Pulmonary artery endothelial cell (primary cell): ENCODE measurements at places on chromosomes 3 and 15.
A peak's percentile ranks its signal among the peaks of the same experiment; 100 is the strongest.

- DNase-seq: no peak
Observed at GRCh38 chr3:44989636-44990373, 13.8 kb downstream of the EXOSC7 start.

DNA sequence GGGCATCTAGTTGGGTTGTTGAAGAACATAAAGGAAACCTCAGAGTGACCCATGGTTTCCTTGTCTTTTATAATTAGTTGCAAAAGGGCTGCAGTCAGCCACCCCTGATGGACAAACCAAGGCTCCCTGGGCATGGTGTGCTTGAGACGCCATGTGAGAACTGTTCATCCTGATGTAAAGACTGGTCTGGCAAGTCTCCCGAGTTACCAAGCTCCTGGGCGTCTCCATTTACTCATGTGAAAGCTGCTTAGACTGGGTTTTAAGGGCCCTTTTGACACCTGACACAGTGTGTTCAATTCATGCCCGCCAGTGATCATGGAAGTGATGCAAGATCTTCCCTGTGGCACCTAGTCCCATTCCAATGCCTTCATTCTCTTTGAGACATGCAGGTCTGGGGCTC, 49.4 kb downstream of the GRK7 start:
- DNase-seq: no peak

GRCh38 chr15:100686021-100686724, 83.8 kb downstream of the ASB7 start:
- no peak for DNase-seq

DNA sequence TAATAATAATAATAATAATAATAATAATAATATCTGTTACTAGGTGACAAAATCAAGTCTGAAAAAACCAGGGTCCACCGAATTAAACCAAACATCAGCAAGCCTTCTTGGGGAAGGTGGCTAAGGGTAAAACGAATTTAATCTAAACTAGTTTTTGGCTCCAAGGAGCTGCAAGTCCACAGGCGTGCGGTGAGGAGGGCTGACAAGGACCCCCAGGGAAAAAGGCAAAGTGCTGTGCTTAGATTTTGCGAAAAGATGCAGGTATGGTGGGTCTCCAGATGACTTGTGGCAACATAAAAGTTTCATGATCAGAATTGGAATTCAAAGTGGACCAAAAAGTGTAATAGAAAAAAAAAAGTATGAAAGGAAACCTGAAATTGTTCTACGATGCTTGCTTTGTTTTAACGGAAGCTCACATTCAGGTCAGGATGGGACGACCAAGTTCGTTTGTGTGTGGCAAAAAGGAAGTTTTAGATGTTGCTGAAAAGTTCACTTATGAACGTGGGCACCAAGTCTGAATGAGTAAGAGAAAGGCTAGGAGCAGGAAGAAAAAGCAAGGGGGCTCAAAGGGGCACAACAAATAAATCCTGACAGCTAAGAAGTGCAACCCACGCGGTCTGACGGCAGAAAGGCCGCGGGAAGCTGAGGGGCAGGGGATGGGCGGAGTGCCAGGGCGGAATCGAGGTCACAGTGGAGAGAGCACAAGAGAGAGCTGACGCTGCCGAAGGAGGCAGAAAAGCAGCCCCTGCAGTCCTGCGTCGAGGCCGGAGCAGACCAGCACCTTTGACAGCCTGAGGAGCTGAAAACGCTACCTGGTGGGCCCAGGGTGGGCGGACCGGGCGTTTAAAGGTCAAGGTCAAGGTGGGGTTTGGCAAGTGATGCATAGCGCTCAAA, 1.1 kb downstream of the WDR82 start:
- peak; percentile 43 for DNase-seq

DNA sequence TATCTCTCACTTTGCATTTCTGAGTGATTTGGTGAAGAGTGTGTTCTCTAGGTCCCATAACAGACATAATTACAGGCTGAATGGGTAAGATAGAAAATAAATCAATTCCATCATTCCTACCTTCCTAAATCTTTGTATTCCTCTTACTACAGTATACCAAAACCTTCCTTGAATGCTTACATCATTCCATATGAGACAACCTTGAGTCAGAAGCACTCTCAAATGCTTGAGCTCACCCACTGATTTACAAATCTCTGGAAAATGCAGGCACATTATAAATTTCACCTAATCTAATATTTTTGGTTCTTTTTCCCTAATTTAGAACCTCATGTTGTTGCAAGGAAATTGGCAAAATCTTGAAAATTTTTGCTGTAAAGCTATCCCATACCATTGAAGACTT, 239.1 kb downstream of the CBLB start:
- DNase-seq: no peak

DNA sequence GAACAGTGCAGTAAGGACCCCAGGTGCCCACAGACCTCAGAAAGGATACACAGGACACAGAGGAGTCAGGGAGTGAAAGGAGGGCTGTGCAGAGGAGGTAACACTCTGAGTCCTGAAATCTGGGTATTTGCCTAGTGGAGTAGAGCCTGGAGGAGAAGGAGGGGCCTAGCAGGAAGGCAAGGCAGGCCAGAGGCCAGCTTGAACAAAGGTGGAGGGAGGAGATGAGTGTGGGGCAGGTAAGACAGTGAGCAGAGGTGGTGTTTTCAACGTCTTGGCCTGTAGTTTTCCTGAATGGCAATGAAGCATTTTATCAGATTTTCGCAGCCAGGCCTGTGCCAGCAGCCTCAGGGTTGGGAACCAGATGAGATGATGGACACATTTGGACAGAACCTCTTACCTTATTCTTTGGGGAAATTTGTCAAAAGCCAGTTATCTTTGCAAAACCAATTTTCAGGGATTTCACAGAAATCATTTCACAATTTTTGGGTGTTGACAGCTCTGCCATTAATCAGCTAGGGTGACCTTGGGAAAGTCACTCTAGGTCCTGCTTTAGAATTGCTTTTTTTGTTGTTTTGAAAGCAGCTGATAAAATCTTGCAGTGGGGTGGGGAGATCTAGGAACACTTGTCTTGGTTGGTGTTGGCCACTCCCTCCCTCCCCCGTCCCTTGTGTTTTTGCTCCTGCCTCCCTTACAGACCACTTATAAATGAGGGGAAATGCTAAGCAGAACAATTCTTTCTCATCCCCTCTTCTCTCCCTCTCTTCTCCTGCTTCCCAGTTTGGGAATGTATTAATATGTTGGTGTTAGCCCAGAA, 38.4 kb downstream of the SPSB4 start:
- DNase-seq: no peak

DNA sequence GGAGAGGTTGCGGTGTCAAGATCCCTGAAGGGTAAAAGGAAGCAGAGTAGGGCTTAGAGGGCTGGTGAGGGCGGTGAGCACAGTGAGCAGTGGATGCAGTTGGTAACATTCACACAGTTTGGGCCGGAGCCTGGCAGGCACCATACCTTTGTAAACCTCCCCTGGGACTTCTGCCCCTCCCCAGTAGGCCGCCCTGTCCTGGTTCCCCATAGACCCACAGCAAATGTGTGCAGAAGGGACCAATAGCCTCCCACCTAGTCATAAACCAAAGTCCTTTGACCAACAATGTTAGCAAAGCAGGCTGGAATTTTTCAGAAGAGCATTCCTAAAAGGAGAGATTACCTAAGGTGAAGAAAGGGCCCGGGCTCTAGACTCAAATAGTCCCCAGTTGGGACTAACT, 1.7 kb upstream of the PHGR1 start:
- no peak for DNase-seq

- DNase-seq: no peak
Observed at GRCh38 chr3:49025005-49025792, 3.3 kb downstream of the NDUFAF3 start.

DNA sequence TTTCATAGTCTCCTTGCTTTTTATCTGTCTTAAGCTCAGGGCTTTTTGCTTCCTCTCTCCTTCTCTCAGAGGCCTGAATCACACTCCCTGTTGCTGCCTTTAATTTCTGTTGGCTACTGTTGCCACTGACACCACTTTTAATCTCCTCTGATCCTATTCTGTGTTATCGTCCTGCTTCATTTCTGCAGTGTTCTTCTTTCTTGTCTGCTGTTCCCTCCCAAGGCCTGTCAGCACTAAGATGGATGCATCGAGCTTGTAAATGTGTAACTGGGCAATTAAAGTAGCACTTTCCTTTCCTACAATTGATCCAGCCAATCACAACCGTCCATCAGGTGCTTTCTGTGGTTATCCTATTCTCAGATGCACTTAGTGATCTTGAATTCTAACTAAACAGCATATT, 71.3 kb upstream of the VEPH1 start:
- DNase-seq: no peak

GRCh38 chr15:31291048-31291578, 35.5 kb upstream of the KLF13 start:
- no peak for DNase-seq

- DNase-seq: no peak
Observed at GRCh38 chr15:78003539-78004008, 73.9 kb downstream of the TBC1D2B start.

GRCh38 chr3:45953536-45953935, 10.3 kb downstream of the CXCR6 start:
- DNase-seq: no peak

- DNase-seq: no peak
Observed at GRCh38 chr3:4748127-4748526, 231.1 kb upstream of the BHLHE40 start.

DNA sequence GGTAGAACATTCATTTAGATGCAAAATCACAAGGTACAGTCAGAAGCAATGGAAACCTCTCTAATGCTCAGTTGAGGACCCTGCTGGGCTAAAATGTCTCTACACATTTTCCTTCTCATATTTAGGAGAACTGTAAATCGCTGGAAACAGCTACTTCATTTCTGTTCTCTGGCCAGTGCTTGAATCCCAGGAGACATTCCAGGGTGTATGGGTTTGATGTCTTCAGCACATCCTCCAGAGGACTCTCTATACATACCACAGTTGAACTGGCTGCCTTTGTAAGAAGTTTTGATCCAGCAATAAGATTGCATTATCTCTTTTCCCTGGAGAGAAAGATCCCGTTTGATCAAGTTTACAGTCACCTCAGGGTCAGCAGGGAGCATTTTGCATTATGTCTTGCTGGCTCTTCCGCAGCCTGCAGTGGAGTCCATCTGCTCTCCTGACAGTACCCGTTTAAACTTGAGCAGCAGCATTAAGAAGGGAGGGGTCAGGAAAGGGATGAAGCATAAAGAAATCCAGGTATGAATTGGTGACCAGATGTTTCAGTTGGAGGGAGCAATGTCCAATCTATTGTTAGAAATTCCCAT, 676.0 kb downstream of the EPHA3 start:
- DNase-seq: no peak

DNA sequence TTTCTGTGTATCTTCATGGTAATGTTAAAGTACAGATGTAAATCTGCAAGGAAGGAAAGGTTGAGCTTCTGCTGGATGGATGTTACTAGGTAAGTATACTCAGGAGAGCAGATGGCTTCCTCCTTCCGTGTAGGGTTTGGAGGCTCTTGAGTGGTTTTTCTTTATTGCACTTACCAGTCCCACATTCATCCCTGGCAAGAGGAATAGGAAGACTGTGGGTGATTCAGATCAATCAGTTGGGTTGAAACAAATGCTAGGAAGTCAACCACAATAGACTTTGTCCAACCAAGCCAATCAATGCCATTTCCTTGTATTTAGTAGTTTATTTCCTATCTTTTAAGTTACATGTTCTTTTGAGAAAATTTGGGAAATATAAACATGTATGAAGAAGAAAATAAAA, 26.6 kb downstream of the MYZAP start:
- no peak for DNase-seq

- no peak for DNase-seq
Observed at GRCh38 chr3:128433837-128434165, 32.9 kb downstream of the DNAJB8 start.

DNA sequence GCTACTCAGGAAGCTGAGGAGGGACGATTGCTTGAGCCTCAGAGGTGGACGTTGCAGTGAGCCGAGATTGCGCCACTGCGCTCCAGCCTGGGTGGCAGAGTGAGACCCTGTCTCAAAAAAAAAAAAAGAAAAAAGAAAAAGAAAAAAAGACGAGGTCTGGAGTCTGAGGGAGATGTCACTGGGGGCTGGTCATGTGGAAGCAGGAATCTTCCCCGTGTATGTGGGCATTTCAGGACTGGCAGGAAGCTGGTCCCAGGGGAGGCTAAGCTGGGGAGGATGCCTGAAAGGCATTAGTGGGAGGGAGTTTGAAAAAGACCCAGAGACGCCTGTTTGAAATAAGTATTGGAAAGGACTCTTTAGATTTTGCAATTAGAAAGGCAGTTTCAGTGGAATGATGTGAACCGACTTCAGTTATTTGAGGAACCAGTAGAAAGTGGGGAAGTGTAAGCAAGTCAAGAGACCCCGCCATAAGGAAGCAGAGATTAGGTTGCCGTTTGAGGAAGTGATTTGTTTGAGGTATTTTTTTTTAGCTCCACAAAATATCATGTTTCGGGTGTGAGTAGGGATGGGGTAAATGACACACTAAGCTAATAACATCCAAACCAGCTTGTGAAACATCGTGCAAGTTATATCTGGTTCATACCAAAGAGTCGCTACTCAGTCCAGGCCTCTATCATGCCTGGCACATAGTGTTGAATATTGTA, 55.5 kb downstream of the ST6GAL1 start:
- no peak for DNase-seq

DNA sequence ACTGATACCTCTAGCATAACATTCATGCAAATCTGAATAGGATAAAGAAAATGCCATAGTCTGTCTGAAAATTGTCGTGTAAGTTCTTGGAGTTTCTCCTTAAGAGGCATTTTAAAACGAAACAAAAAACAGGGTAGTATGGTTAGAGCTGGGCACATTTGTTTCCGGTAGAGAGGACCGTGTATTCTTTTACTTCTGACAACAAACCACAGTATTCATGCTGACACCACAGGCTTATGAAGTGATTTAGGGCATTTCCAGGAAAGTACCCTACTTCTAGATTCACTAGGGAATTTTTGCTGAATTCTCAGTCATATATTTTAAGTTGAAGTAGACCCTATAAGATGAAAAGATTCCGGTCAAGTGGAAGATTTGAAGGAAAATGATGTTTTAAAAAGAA, 541.3 kb downstream of the UNC13C start:
- DNase-seq: no peak

DNA sequence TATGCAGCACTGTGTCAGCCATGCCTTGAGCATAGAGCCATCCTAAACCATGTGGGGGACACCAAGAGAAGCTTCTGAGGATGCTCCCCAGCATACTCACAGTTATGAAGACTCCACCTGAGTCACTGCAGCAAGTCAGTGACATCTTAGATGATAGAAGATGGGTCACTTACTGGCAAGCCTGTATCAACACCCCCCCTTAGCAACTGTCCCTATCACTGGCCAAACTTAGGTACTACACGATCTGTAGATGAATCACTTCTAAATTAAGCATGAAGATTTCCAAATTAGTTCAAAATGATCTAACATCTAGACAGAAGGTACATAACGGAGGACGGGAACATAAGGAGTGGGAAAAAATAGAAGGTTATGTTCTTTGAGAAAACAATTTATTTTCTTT, 13.2 kb upstream of the LMCD1 start:
- DNase-seq: no peak

DNA sequence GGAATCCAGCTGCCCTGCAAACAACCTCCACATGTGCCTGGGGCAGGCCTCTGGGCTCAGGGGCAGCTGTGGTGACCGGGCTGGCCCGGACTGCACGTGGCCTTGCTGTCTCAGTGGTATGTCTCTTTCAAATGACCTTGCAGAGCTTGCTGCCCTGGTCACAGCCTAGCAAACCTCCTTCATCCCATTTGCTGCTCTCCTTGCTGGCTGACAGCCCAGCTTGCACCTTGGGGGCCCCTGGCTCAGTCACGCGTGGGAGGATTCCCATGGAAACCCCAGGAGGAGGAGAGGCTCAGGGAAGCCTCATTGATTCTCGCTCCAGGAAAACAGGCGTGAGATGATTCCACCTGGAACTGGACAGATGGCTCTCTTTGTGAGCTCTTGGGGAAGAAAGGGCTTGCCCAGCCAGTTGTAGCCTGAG, 5.6 kb downstream of the SPSB4 start:
- DNase-seq: no peak
